HT1080 (cell line): ENCODE measurements at places on chromosomes 7 and 10.

GRCh38 chr7:123923599-123923998 lies 1.4 kb upstream of the SPAM1 start:
- no peak for DNase-seq

- no peak for DNase-seq
Measured at GRCh38 chr7:94529516-94529915, 19.9 kb downstream of the CASD1 start.

DNA sequence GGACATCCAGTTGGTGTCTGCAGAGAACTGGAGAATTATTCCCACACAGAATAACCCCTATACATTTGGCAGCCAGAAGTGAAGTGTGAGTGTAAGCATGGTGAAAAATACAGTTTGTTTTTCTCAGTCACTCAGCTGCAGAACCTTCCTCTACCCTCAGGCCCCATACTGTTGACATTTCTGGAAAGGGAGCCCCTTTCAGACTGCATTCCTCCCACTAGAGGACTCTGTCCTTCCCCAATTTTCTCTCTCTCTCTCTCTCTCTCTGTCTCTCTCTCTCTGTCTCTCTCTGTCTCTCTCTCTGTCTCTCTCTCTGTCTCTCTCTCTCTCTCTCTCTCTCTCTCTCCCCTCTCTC lies 86.8 kb upstream of the STEAP1B start:
- peak; percentile 59 for DNase-seq

DNA sequence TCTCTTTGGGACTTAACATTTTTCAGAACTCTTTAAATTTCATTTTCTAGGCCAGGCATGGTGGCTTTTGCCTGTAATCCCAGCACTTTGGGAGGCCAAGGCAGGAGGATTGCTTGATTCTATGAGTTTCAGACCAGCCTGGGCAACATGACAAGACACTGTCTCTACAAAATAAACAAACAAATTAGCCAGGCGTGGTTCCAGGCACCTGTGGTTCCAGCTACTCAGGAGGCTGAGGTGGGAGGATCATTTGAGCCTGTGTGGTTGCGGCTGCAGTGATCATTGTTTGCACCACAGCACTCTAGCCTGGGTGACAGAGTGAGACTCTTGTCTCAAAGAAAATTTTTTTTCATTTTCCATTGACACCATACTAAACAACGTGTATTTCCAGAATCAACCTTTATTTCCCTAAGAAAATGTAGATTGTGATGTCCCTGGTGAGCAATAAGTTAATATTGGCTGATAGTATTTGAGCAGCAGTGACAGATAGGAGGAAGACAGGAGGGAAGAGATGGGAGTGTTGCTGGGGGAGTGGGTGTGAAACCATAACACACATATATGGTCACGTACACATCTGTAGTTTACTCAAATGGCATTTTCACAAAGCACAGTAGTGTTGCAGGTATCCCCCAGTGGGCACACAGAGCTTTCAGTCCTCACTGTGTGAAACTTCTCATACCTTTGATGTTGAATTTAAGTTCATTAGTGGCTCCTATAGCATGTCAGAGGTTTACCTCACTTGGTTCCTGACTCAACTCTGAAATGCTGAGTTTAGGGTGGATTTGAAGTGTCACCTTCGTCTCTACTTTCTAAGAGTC lies 205.6 kb downstream of the AUTS2 start:
- DNase-seq: no peak

DNA sequence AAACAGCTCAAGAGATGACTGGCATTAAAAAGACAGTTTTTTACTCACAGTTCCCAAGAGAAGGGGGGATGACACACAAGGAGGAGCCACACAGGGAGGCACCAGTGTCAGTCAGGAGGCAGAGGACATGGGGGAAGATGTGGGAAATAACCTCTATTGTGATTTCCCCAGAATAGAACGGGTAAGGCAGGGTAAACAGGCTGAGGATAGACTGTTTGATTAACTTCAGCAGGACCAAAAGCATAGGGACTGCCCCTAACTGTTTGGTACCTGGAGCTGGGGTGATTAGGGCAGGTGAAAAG lies 60.7 kb downstream of the RAPGEF5 start:
- no peak for DNase-seq

- DNase-seq: no peak
Measured at GRCh38 chr7:139065323-139065722, 29.5 kb upstream of the ZC3HAV1L start.

DNA sequence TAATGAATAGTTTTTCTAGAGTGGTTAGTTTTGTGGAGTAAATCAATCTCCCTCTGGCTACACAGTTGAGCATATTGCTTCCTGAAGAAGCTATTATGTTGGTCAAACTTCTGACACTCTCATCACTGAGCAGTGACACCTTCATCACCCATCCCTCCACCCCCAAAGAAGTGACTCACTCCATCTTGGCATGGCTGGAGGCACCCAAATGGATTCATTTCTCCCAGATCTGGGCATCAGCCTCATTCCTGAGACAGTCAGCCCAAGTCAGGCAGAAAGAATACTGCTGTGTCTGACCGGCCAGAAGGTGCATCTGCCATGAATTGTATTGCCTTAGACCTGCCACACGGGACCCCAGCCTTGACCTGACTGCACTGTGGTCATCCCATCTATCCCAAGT lies 117.0 kb upstream of the HABP2 start:
- DNase-seq: no peak

DNA sequence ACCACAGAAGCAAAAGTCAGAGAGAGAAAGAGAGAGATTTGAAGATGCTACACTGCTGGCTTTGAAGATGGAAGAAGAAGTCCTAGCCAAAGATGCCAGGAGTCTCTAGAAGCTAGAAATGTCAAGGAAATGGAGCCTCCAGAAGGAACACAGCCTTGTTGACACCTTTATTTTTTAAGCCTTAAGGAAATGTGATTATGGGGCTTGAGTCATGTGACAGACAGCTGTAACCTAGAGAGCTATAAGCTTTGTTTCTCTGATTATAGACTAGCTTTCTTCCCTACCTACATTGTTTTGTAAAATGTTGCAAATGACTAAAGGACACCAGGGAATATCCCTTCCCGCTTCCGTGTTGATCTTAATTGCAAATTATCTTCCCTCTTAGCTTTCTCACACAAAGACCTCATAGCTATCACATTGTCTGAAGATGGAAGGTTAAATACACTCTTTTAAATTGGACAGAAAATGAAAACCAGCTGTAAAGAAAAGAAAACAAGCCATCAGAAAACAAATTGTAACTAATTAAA lies 199.9 kb downstream of the ARHGAP12 start:
- DNase-seq: no peak

- no peak for DNase-seq
Measured at GRCh38 chr10:24882047-24882698, 70.2 kb downstream of the PRTFDC1 start.

DNA sequence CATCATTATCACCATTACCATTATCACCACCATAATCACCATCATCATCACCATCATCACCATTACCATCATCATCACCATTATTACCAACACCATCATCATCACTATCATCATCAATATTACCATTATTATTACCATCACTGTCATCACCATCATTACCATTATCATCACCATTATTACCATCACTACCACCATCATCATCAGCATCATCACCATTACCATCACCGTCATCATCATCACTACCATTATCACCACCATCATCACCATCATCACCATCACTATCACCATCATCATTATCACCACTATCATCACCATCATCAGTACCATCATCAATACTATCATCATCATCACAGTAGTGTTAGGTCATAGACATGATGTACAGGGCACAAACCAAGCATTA lies 81.4 kb downstream of the VSTM4 start:
- DNase-seq: no peak

DNA sequence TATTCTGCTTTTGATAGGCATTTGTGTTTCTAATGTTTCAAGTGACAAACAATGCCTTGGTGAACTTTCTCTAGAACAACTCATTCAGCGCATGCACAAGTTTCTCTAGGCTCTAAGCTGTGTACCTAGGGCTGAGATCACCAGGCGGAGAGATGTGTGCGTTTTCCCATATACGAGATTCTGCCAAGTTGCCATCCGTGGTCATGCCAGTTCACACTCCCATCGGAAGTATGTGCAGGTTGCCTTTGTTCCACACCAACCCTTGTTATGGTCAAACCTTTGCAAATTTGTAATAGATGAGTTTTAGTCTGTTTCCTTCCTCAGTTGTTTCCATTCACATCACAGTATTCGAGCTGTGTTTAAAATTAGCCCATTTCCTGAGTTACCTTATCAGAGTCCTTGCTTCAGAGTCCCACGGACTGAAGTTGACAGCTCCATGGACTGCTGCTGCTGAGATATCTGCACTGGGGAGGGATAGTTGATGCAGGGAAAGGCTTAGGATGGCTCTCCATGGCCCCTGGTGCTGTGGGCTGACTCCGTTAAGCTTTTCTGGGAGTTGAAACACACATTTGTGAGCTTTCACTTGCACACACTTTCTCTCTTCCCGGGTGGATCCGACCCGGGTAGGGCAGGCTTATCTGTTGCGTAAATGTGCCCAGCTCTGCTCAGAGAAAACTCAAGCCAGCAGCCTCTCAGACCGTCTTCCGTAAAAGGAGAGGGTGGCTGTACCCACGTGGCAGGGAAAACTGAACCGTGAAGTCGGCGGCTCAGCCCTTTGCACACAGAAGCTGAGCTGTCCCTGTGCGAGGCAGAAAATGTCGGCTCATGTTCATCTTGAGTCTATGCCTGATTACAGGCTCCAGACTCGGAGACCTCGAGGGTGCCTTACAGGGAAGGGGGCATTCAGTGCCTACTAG lies 49.4 kb downstream of the HK1 start:
- DNase-seq: no peak

GRCh38 chr10:18594574-18595156 lies 56.7 kb downstream of the NSUN6 start:
- peak; percentile 26 for DNase-seq

DNA sequence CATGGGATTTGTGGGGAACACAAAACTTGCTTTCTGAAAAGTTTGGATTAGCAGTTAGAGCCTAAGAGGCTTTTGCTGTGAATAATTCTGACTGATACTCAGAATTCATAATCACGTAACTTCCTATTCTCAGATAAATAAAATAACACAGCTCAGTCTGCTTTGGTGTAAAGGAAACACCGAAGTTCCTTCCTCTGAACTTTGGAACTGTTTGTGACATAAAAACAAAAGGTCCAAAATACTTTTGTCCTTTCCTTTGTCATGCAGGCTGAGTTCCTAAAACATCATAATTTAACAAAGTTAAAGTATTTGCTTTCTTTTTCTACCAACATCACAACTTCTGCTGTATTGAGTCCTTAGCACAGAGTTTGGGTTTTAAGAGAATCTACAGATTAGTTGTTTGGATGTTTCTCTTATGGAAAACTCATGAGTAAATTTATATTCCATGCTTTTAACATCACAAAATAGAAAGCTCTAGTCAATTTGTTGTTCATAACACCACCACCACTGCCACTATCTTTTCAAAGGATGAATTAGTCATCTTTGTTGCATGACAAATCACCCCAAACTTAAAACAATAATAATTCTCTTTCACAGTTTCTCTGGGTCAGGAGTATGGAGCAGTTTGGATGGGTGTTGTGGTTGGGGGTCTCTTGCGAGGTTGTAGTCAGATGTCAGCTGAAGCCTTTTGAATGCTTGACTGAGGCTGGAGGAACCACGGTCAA lies 123.4 kb downstream of the REEP3 start:
- DNase-seq: no peak

DNA sequence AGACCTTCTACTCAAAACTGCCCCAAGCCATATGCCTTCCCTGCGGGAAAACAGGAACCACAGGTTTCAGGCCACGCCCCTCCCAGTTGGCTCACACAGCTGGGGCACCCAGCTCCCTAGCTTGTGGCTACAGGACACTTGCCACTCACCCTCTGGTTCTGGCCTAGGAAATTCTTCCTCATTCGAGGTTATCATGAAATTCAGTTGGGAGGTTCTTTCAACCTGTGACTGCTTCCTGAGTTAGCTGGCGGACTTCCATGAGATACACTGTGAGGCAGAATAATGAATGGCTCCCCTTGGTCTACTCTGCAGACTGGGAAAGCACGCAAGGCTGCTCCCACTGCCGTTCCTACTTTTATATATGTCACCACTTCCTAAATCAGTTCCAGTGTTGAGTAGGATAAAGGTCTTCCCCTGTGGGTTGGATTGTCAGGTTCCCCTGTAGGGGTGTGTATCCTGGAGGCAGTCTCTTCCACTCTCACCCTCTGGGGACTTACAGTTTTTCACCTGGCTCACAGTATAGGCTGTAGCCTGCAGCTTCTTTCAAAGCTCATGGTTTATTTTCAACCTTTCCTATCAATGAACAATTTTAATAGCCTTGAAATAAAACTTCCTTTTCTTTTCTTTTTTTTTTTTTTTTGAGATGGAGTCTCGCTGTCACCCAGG lies 37.0 kb downstream of the GPR22 start:
- peak; percentile 30 for DNase-seq

- DNase-seq: no peak
Measured at GRCh38 chr10:10432296-10433035, 585.2 kb upstream of the CELF2 start.

- DNase-seq: no peak
Measured at GRCh38 chr10:82625512-82626189, 750.7 kb downstream of the NRG3 start.

- no peak for DNase-seq
Measured at GRCh38 chr7:148939128-148939755, 55.2 kb upstream of the EZH2 start.

DNA sequence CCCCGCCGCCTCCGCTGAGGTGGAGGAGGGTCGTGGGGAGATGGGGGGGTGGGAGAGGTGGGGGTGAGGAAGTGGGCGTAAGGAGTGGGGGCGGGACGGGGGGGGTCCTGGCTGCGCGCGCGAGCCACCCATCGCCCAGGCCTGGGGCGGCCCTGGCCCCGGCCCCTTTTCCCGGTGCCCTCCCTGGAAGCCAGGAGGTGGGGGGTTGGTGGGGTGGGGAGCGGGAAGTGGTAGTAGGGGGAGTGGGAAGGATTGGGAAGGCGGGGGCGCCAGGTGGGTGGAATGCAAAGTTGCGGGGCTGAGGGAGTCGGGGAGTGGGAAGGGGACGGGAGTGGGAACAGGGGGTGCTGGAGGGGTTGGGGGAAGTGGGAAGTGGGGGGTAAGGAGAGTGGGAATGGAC lies 319 bp upstream of the MMD2 start:
- no peak for DNase-seq

- DNase-seq: no peak
Measured at GRCh38 chr7:2736411-2736914, 48.5 kb downstream of the AMZ1 start.

DNA sequence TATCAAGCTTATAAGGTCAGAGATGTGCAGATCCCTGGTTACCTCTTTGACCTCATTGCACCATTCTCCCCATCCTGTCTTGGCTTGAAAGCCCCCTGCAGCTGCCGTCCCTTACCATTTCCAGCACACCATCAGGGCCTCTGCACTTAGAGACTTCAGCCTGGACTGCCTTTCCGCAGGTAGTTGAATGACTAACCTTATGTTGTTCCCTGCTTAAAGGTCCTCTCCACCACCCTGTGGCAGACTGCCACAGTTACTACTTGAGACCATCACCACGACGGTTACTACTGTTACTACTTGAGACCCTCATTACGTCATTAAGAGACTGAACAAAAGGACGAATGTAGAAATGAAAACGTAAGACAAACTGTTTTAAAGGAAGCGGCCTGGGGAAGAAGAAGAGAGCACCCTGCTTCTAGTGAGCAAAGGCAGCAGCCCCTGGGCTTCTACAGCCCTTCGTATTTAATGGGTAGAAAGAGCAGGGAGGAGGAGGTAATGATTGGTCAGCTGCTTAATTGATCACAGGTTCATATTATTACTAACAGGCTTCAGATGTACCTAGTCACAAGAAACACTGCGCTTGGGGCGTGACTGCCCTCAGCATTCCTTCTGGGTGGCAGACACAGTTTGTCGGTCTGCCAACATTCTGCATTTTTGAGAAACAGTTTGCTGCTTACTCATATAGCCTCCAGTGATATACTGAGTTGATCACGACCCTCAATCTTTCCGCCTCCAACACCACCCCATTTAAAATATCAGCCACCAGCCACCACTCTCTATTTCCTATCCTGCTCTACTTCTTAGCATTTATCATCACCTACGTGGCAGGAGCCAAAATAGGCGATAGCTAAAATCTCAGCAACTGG lies 74.1 kb upstream of the PARD3 start:
- DNase-seq: peak; percentile 31
